ENCODE measurements at places on chromosomes 2 and 18.

GRCh38 chr2:226159875-226160479 lies 639.6 kb downstream of the IRS1 start:
- DNase-seq, result no peak

GRCh38 chr2:125644257-125644656 lies 1011.7 kb upstream of the GYPC start:
- no peak for DNase-seq

- DNase-seq, result no peak
Observed at GRCh38 chr2:74538881-74539339, 9.2 kb downstream of the HTRA2 start.

- DNase-seq, result no peak
Observed at GRCh38 chr2:7788736-7789135, 871.5 kb downstream of the RNF144A start.

DNA sequence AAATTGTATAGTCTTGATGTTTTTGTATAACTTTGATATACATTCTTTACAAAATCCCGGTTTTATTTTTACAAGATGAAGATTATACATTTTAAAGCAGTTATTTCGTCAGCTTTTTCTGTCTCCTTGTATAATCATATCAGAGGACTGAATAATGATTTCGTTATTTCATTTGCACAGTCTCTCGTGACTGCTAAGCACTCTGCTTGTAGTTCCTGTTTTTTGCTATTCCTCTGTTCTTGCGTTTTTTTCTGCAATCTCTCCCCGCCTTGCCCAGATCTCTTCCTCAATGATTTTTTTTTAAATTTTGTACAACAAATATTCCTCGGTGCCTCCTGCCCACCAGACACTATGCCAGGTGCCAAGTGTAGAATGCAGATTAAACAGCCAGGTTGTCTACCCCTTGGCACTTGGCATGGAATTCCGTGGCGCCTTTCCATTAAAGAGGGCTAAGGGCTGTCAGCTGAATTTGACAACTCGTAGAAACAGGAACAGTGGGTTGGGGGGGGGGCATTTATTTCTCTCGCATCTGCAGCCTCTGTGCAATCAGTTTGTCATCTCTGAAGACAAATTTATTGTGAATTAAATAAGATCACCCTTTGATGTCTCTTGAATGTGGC lies 69.6 kb downstream of the KLHL29 start:
- no peak for DNase-seq

GRCh38 chr2:23381084-23381483 lies 3.9 kb upstream of the KLHL29 start:
- no peak for DNase-seq

GRCh38 chr2:71067567-71068217 lies 756 bp upstream of the NAGK start:
- DNase-seq, result no peak

- DNase-seq, result no peak
Observed at GRCh38 chr2:112345030-112346027, 69.9 kb downstream of the ZC3H6 start.

- no peak for DNase-seq
Observed at GRCh38 chr2:72136933-72137497, 10.6 kb downstream of the CYP26B1 start.

DNA sequence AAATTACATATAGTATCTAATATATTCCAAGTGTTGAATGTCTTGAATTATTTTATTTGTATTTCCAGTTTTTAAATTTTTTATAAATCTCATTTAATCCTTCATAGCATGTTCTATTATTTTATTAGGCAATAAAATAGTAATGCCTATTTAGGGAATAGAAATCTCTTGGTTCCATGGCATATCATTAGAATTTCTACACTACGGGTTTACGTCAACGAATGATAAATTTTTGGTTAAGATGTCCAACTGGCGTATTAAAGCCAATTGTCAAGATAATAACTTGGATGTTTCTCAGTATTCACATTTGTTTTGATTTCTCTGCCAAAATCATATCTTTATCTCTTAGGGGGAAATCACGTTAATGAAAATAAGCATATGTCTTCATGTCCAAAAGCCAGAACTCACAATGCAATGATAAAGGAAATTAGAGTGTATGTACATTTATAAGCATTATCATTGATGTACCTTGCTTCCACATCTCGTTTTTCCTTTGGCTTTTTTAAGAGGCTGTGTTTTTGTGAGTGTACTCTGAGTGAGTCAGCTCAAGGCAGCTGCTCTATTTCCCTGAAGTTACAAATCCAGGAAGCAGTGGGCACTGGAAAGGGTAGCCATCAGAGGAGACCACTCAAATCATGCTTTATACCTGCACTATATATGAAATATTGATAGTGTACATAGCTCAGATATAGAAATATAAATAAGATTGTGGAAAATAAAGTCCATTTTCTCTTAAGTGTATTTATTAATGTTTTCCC lies 115.8 kb upstream of the PDE1A start:
- no peak for DNase-seq

DNA sequence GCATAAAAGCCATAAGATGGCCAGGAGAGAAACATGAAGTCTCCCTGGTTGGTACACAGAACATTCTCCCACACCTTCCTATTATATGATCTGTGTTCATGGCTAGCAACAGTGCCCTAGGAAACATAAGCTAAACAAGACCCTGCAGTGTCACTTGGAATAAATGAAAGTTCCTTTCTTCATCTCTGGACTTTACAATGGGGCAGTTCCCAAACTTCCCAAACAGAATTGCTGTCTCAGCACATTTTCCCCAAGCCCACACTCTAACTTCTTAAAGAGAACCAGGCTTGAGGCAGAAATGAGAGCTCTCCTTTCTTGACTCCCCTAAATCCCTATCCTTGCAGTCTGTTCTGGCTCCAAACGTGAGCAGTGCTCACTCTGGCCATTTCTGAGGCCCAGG lies 173.2 kb upstream of the CREB1 start:
- no peak for DNase-seq

DNA sequence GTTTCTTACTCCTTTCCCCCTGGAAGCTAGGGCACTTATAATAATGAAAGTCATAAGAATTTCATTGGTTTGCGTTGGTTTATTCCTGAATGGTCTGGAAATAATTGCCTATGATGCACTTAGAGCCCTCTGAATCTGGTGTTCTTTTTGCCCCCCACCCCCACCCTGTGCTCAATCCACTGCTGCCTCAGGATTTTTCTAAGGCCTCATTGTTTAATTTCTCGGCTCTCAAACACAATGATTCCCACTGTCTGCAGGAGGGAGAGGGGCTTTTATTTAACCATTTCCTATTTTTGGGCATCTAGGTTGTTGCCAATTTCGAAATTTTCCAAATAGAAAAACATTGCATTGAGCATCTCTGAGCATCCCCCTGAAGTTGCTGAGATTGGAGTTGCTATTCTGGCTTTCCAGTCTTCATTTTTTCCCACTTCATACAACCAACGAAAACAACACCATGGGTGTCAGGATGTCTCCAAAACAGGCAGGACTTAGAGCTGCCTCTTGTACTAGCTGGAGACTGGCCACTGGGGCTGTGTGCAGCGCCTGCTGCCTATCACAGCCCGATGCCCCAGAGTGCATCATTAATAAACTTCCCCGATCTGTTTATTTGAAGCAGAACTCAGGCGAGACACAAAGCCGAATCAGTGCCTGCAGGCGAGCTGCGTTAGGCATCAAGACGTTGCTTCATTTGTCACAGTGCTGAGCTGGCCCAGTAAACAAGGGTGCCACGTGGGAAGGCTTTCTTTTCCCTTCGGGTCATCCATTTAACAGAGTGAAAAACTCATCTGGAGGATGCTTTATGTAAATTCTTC lies 1.8 kb upstream of the PCARE start:
- peak; percentile 91 for DNase-seq

DNA sequence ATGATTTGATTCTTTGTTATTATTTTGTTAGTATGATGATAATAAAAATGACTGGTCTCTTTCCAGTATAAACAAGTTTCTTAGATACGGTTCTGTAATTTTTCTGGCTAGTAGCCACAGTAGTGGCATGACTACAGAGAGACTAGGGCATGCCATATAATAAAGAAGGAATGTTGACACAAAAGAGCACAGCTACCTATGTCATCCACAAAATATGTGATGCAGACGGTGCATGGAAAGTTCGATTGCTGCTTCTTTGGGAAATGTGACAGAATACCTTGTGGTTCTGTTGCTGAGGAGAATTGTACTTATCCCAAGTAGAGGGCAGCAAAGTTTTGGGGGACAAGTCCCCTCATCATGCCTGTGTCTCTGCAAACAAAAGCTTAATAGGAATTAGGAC lies 26.1 kb upstream of the SETBP1 start:
- no peak for DNase-seq
